Activated CD8-positive, alpha-beta T cell treated with anti-CD3 and anti-CD28 coated beads for 36 hours (primary cell): ENCODE measurements at places on chromosomes 1 and 21. TPM values are rescaled to one million over a fixed set of nuclear protein-coding genes. Genes with fewer than 3 reads are reported as not detected.

DNA sequence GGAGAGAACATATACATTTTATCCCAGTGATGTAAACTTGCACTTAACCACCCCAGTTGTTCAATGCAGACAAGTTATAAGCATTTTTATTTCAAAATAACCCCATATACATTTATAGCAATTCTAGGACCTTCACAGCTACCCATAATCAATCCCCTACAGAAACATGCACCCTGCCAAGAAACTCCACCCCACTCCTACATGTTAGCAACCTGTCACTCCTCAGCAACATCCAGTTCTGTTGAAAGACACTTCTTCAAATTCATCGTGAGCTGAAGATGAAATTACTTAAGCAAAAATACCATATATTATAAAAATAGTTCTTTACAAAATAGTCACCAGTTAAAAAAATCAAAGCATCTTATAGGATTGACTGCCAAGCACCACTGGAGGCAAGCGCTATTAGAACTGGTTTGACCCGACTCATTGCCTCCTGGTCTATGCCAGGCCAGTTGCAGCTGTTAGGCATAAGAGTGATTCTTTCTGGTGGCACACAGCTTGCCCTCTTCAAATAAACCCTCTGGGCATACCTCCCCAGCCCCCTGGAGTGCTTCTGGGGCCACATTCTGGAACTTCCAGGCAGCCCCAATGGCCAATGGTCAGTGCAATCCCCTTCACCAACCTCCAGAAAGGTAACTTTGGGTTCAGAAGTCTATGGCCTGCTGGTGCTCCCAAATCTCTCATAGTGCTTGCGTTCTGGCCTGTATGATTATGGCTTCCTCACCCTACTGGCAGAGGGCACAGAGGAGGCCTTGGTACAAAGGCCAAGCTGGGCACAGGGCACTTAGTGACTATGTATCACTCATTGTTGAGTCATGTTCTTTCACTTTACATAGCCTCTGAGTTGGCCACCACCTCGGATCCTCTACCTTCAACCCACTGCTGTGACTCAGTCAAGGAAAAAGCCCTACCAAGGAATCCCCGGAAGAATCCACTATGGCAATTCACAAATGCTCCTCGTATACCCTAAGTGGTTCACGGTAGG lies 72.2 kb upstream of the RALGPS2 start:
- no peak for DNase-seq

- no peak for DNase-seq
Observed at GRCh38 chr21:36461918-36462486, 17.9 kb downstream of the CLDN14 start.

DNA sequence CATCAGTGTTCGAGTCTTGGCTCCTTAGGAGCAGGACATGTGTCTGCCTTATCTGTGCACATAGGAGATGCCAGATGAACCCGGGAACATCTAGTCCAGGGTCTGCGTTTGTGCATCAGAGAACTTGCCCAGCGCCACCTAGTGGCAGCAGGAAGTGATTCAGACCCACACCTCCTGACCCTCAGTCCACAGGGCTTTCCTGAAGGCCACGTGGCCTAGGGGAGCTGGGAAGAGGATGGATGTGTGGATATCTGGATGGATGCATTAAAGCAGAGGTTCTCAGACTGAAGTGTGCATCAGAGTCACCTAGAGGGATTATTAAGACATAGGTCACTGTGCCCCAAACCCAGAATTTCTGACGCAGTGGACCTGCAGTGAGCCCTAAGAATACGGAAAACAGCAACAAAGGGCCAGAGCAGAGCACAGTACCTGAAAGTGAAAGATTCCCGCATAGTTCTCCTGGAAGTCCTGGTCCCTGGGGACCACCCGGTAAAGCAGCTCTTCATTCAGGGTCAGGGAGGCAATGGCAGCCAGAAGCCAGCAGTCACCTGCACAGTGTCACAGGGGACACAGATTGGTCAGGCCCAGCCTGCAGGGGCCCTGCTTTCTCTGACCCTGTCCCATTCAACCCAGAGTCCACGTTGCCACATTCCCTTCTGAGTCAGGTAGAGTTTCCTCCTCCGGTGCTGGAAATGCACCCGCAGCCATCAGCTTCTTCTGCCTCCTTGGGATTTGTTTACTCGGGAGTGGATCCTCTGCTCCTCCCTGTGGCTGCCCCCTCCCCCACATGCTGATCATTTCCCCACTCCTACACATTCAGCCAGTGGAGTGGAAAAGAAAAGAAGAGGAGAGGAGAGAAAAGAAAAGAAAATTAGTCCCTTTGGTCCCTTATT lies 37.0 kb downstream of the CAPN8 start:
- DNase-seq: peak; percentile 65

DNA sequence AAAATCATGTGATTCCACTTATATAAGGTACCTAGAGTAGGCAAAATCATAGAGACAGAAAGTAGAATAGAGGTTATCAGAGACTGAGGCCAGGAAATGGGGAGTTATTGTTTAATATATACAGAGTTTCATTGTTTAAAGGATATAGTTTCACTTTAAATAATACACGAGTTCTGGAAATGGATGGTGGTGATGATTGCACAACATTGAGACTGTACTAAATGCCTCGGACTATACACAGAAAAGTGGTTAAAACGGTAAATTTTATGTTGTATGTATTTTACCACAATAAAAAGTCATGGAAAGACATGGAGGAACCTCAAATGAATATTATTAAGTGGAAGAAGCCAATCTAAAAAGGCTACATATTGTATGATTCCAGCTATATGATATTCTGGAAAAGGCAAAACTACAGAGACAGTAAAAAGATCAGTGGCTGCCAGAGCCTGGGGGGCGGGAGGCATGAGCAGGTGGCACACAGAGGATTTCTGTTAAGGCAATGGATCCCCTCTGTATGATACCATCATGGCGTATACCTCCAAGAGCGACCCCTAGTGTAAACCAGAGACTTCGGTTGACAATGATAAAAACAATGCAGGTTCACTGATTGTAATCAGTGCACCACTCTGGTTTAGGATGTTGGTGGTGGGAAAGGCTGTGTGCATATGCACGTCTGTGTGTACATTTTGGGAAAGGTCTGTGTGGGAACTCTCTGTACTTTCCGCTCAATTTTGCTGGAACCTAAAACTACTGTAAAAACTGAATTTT lies 7.5 kb downstream of the C1orf198 start:
- no peak for DNase-seq

The AK5 gene
- total RNA-seq: 5.6 TPM

The TTC24 gene
- total RNA-seq: 20.2 TPM

- peak; percentile 95 for DNase-seq
Observed at GRCh38 chr1:23772049-23772853, 6.0 kb upstream of the PITHD1 start.

The CACHD1 gene
- 2.2 TPM for total RNA-seq

DNA sequence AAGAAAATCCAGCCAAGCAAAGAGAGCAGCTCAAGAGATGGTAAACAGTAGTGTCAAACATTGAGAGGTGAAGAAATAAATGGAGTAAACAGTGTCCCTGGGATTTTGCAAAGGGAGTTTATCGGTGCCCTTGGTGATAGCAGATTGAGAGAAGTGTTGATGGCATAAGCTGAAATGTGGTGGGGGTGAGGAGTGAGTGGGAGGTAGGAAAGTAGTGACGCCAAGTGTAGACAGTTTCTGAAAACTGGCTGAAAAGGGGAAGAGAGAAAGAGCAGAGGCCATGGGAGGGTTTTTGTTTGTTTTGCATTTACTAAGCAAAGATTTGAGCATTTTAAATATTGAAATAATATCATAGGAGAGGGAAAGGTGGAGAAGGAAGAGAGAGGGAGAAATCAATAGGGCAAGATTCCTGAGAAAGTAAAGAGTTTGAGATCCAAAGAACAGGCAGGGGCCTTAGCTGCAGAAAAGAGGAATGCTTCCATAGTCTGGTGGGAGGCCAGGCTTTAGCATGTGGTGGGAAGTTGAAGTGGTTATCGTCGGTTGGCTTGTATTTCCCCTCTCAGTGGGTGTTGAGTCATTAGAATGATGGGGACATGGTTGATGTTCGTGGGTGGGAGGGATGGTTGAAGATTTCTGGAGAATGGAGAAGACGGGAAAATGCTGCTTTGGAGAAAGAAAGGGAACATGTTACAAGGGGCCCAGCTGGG lies 26.8 kb upstream of the RASAL2 start:
- DNase-seq: no peak

DNA sequence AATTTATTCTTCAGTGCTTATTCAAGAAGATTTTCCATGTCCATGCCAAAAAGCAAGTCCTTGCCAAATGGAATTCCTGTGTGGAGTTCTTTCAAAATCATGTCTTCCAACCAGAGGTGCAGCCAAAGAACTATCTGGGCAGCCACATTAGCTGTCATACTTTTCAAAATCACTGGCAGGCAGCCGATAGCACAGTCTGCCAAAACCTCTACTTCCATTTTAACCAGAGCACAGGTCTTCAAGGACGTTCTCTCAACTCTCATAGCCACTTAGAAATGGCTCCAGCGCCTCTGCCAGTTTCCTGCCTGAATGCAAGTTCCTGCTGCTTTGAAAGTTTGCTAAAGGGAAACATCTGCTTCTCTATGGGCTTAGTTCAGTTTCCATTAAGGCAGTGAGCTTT lies 975.7 kb upstream of the ADGRL4 start:
- DNase-seq: no peak

DNA sequence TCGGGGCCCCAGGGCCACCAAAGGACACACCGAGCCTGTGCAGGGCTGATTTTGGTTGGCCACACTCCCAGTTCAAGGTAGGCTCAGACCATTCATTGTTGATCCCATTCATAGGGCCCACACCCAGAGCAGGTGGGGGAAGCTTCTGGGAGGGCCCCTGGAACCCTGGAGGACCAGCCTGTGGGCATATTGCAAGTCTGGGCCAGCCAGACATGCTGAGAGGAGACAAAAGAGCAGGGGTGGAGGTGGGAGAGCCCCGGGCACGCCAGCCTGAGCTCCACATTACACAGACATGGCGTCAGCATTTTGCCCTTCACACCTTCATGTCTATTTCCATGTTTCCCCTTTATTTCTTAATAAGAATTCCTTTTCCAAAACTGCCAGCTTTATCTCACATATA lies 25.7 kb downstream of the PMVK start:
- no peak for DNase-seq

DNA sequence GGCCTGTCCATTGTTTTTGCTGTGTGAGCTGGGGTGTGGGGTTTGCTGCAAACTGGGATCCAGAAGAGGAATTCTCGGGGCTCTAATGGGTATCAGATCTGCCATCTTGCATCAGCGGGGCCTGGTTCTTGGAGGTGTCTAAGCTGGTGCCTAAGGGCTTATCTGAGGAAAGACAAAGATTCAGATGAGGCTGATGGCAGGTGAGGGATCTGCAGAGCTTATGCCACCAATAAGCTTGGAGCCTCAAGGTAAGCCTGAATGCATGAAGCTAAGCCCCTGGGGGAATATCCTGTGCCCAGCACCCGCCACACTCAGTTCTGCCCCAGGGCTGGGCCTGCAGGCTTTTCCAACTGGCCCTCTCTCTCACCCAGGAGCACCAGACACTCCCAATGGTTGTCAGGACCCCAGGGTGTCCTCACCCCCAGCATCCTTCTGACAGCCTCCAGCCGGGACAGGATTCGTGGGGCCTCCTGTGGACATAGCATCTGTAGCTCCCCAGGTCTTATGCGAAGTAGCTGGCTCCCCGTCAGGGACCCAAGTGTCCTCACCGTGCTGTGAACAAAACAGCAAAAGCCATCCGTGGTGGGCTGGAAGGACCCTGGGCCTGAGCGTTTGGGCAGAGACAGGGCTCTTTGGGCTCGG lies 9.5 kb upstream of the GSTM3 start:
- no peak for DNase-seq

The TMEM52 gene
- total RNA-seq: 2.1 TPM

DNA sequence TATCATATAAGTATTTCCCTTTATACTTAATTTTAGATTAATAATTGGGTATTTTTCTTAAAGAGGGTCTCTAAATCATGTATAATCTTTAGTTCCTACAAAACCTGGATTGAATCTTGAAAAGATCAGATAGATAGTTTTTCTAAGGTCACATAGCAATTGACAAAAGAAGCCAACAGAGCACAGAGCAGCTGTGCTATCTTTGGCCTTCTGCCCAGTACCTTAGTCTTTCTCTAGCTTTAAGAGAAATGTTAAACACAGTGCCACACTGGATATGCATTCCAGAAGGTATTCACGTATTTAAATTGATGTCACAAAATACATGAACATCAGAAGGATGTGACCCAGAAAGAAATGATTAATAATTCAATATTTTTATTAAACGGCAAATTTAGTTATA lies 86.8 kb downstream of the C21orf91 start:
- no peak for DNase-seq

DNA sequence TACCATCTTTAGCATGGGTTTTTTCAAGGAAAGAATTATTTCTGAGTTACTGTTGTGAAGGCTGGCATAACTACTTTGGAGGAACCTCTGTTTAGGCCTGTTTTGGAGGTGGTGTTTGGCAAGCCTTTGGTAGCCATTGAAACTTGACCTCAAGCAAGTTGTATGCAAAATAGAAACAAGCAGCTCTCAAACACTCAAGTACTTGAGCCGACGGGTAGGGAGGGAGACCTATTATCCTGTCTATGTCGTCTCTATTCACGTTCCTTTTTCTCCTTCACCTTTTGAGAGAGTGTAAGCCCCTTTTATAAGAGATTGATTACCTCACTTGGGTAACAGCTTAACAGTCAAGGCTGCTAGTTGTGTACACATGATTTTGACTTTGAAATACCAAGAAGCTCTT lies 878.3 kb upstream of the CXADR start:
- DNase-seq: no peak

The FCMR gene
- 51.7 TPM for total RNA-seq

- no peak for DNase-seq
Observed at GRCh38 chr1:163535807-163536206, 214.1 kb downstream of the NUF2 start.

DNA sequence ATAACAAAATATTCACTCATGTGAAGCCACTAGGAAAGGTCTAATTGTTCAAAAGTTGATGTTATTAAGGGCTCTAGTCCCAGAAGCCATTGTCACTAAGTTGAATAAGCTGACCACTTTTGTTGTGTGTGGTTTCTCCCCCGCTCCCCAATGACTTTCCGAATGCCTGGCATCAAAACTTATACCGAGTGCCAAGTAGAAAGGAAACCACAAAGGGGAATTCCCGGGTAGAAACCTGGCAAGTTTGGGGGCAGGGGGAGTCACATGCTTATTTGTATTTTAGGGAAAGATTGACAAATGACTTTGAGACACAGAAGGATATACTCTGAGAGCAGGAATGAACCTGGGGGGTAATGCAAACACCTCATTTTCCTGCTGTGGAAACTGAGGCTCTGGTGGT lies 154.1 kb downstream of the TGFBR3 start:
- peak; percentile 79 for DNase-seq

The DNAI4 gene
- 1.7 TPM for total RNA-seq

DNA sequence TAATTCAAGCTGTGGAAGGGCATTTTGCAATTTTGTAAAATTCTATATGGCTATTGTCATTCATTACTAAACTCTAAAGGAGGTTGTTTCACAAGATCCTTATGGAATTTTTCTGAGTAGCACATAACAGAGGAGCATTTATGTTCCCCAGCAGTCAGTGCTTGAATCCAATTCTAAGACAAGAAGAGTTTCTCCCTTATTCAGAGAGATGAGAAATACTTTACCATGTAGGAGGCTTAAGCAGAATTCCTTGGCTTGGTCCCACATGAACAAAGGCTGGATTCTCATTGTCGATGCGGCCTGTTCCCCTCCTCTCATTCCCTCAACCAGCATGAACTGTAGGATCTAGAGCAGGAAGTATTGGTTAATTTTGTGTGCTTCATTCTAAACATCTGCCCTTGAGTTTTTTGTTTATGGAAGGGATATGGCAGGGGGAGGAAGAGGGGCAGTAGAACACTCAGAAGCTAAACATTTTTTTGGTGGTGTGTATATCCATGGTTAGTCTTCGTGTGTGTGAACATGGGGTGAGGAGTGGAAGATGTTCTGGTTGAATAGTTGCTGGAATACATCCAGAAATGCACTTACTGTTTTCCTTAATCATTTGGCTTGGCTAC lies 74.3 kb downstream of the LAMC1 start:
- no peak for DNase-seq

- DNase-seq: no peak
Observed at GRCh38 chr1:22527555-22528296, 35.6 kb upstream of the EPHA8 start.
